ENCODE measurements at places on chromosomes 3 and 15.

DNA sequence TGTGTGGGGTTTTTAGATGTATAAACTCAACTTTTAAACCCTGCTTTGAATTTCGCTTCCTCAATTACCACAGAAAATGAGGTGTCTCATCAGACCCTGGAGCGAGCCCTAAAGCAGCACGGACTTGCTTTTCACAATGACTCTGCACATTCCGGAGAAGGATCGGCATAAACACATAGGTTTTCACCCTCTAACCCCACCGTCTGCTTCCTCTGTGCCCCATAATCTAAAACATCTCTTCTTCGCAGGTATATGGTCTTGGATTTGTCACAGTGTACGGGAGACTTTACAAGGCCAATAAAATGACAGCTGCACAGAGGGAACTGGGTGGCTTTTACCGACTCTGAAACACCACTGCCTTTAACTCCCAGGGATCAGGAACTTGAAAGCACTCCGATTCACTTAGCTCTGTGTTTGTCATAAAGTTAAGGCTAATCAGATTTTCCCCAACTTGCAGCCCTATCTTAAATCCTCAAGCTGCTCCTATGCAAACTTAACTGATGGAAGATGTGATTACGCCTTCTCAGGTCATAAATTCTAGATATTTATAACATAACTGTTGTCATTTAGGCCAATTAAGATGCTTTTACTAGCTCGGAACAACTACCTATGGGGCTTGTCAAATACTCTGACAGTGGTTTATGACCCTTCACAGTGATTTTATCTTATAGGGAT is 133.4 kb upstream of the WNT5A start:
- no peak for DNase-seq

- DNase-seq, result no peak
Measured at GRCh38 chr3:127442506-127442905, 148.0 kb downstream of the TPRA1 start.

DNA sequence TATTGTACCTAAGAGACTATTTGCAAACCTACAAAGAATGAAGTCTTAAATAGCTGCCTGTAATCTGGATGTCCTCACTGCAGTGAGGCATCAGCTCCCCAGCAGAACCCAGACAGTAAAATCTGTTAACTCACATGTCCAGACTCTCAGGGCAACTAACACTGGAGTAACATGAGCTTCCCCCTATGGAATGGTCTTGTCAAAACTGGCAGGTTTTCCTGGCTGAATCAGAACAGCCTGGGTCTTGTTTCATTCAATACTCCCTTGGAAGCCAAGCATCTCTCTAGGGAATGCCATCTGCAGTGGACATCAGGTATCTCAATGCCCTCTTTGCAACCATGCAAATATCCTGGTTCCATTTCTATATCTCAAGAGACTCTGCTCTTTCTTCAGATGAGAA is 24.4 kb downstream of the PTPN9 start:
- no peak for DNase-seq

GRCh38 chr3:154214306-154214705 is 93.1 kb downstream of the ARHGEF26 start:
- no peak for DNase-seq

GRCh38 chr3:111729087-111729846 is 129.8 kb upstream of the PHLDB2 start:
- DNase-seq, result no peak

DNA sequence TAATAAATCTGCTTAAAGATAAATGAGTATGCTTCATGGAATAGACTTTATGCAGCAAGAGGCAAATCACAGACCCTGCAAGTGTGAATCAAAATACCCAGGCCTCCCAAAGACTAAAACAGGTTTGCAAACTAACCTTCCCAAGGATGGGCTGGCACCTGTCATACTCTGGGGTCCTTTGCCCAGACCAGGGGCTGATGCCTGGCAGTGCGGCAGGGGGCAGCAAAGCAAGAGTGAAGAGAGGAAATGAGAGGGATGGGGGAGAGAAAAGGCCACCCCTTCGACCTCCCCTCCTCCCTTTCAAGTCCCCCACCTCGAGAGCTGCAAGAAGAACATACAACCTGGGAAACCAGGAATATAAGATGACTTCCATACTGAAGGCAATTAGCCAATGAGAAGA is 31.8 kb downstream of the XXYLT1 start:
- DNase-seq, result no peak

DNA sequence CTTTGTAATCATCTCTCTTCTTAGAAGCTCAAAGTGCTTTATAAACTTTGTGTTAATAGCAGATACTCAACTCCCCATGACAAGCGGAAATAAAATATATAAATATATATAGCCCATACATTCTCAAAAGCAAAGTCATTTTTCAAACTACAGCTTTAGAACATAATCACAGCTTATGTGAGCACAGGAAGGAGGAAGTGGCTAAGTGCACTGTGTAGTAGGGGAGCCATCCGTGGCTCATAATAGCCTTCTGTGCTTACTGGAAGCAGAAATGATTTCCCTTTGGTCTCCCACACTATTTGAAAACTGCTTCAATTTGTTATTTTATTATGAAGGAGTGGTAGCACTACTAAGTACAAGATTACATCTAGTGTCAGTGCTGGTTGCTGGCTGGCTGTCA is 151.4 kb upstream of the ARL6 start:
- no peak for DNase-seq

Measured in HFF-Myc (cell line).